ENCODE measurements at places on chromosomes 7 and 10.

- DNase-seq = no peak
These were observed 33.6 kb downstream of the HIPK2 start for GRCh38 chr7:139743967-139744767.

DNA sequence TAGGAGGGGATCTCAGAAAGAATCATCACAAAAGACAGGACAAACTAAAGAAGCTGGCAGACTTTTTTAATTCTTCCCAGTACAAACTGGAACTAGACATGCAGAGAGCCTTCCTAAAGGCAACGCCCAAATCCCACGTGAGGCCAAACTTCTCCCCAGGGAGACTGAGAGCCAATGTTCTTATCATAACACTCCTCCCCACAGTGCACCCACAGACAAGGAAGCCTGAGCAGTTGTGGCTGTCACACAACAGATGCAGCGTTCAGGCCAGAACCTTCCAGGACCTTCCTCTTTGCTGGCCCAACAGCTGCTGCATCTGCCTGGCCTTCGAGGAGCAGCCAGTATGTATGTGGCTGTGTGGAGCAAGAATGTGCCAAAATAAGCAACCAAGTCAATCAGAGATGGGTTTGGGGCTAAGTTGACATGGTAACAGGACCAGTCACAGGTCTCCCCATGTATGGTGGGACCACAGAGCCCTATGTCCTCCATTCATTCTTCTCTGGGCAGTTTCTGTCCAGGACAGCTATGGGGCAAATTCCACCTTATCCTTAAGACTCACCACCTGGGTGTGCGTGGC, 34.9 kb downstream of the SRPK2 start:
- DNase-seq = no peak

- DNase-seq = peak; percentile 33
These were observed 34.8 kb downstream of the KLF6 start for GRCh38 chr10:3750006-3750816.

GRCh38 chr10:75643944-75644692, 212.7 kb downstream of the LRMDA start:
- peak; percentile 3 for DNase-seq

DNA sequence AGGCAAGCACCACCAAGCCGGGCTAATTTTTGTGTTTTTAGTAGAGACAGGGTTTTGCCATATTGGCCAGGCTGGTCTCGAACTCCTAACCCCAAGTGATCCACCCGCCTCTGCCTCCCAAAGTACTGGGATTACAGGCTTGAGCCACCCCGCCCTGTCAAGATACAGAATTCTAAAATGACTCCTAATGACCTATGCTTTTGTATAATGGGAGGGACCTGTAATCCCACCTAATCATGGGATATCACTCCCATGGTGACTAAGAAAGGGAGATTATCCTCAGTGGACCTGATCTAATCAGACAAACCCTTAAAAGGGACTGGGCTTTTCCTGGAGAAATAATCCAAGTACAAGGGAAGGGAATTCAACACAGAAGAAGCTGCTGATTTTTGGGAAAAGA, 28.8 kb downstream of the SAMD8 start:
- DNase-seq = no peak

- DNase-seq = no peak
These were observed 46.0 kb downstream of the ATAD1 start for GRCh38 chr10:87771871-87772500.
